HFF-Myc (cell line): ENCODE measurements at places on chromosomes 11 and 22.

GRCh38 chr11:911890-912219 lies 1.2 kb upstream of the CHID1 start:
- DNase-seq = no peak

GRCh38 chr11:67664213-67664585 lies 10.2 kb downstream of the ALDH3B2 start:
- no peak for DNase-seq

GRCh38 chr22:35334004-35334403 lies 34.3 kb downstream of the TOM1 start:
- DNase-seq = no peak

DNA sequence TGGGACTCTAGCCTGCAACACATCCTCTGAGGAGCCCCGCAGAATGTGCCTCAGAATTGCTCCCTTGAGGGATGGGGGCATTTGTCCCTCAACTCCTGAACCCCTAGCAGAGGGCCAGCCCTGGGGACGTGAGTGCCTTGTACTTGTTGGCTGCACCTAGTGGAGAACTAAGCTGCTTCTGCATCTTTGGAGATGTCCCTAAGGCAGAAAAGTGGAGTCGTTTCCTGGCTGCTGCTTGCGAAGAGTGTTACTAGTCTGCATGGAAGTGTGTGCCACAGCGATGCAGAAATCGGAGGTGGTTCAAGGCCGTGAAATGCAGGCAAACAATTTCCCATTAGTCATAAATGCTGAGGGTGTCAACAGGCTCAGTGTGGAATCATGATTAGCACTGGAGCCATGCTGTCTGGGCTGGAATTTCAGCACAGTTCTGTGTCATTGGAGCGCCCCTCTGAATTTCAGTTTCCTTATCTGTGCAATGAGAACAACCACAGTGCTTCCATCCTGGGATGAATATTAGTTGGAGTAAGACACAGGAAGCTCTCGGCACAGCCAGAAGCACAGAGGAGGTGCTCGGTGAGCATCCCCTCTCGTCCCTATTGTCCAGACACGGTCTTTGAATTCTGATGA lies 56.5 kb downstream of the MIAT start:
- DNase-seq = no peak

- DNase-seq = peak; percentile 20
Observed at GRCh38 chr11:8219257-8220021, 44.2 kb downstream of the LMO1 start.

- no peak for DNase-seq
Observed at GRCh38 chr11:93623920-93624319, 37.6 kb upstream of the CEP295 start.
